ENCODE measurements at places on chromosomes 3 and 15.
A peak's percentile ranks its signal among the peaks of the same experiment; 100 is the strongest.

DNA sequence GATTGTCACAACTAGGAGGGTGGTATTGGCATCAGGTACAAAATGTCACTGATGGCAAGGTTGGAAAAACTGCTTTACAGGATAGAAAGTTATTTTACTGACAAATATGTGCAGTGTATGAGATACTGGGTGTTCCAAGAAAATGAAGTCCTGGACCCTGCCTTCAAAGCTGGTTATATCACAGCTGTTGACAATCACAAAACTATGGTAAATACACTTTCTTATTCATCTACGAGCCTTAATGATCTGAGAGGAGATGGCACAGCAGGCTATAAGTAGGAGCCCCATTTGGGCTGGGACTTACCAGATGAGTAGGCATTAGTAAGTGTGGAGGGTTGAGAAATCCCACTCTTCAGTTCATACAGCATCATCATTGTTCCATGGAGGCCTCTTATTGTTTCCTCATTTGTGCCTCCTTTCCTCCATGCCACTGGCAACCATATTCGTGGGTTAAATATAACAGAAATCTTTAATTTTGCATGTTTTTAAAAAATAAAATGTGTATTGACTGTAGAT is 66.9 kb downstream of the CMTM8 start:
- DNase-seq = no peak

- no peak for DNase-seq
Observed at GRCh38 chr3:129398803-129399144, 29.7 kb downstream of the EFCAB12 start.

GRCh38 chr3:101189176-101189575 is 131.2 kb downstream of the IMPG2 start:
- DNase-seq = no peak

- DNase-seq = no peak
Observed at GRCh38 chr3:136728473-136728872, 23.7 kb downstream of the STAG1 start.

- no peak for DNase-seq
Observed at GRCh38 chr3:129278966-129279906, 566 bp downstream of the HMCES start.

GRCh38 chr3:70988111-70988510 is 595.4 kb downstream of the FOXP1 start:
- no peak for DNase-seq

- no peak for DNase-seq
Observed at GRCh38 chr15:100279849-100280248, 61.9 kb downstream of the ADAMTS17 start.

- DNase-seq = no peak
Observed at GRCh38 chr3:185825639-185826481, 1.0 kb upstream of the IGF2BP2 start.

GRCh38 chr15:92963794-92964193 is 63.7 kb downstream of the CHD2 start:
- DNase-seq = peak; percentile 32

GRCh38 chr3:88033808-88034207 is 25.0 kb downstream of the CGGBP1 start:
- no peak for DNase-seq

- no peak for DNase-seq
Observed at GRCh38 chr3:7285505-7285904, 424.6 kb downstream of the GRM7 start.

GRCh38 chr15:53520996-53521395 is 238.5 kb downstream of the WDR72 start:
- DNase-seq = no peak

- no peak for DNase-seq
Observed at GRCh38 chr15:52529341-52529924, 753 bp upstream of the MYO5A start.

- DNase-seq = no peak
Observed at GRCh38 chr3:164200053-164200823, 878.1 kb downstream of the SI start.

- DNase-seq = no peak
Observed at GRCh38 chr3:30440880-30441279, 165.5 kb upstream of the TGFBR2 start.

GRCh38 chr3:173019378-173019777 is 121.7 kb downstream of the SPATA16 start:
- DNase-seq = no peak

DNA sequence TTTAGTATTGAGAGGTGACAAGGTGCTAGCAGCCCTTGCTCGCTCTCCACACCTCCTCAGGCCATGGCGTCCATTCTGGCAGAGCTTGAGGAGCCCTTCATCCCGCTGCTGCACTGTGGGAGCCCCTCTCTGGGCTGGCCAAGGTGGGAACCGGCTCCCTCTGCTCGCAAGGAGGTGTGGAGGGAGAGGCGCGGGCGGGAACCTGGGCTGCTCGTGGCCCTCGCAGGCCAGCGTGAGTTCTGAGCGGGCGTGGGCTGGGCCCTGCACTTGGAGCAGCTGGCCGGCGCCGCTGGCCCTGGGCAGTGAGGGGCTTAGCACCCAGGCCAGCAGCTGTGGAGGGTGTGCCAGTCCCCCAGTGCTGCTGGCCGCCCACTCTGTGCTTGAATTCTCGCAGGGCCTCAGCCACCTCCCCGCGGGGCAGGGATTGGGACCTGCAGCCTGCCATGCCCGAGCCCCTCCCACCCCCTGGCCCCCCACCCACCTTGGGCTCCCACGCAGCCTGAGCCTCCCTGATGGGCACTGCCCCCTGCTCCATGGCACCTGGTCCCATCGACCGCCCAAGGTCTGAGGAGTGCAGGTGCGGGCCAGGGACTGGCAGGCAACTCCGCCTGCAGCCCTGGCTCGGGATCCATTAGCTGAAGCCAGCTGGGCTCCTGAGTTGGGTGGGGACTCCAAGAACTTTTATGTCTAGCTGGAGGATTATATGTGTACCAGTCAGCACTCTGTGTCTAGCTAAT is 785.2 kb downstream of the DIPK2A start:
- no peak for DNase-seq

All from NCI-H748 treated with DMSO at 0.1 percent for 48 hours (cell line).